Uterine smooth muscle cell (primary cell): ENCODE measurements at places on chromosomes 6 and 20. TPM values are rescaled to one million over a fixed set of nuclear protein-coding genes. Genes with fewer than 3 reads are reported as not detected.

ZNF322 gene
- 15.5 and 18.9 TPM in 2 replicates for total RNA-seq

KIF6 gene
- total RNA-seq, result 0.33 and 0.87 TPM in 2 replicates

OPN5 gene
- not detected in 2 replicates for total RNA-seq

THBD gene
- 18.5 and 54.1 TPM in 2 replicates for total RNA-seq

ERVFRD-1 gene
- total RNA-seq, result under 0.01 and 0.12 TPM in 2 replicates

KCNB1 gene
- total RNA-seq, result under 0.01 and 0.12 TPM in 2 replicates

ANKRD66 gene
- not detected in 2 replicates for total RNA-seq
